NCI-H1105 treated with DMSO at 0.1 percent for 48 hours (cell line): ENCODE measurements at places on chromosomes 1 and 21.

DNA sequence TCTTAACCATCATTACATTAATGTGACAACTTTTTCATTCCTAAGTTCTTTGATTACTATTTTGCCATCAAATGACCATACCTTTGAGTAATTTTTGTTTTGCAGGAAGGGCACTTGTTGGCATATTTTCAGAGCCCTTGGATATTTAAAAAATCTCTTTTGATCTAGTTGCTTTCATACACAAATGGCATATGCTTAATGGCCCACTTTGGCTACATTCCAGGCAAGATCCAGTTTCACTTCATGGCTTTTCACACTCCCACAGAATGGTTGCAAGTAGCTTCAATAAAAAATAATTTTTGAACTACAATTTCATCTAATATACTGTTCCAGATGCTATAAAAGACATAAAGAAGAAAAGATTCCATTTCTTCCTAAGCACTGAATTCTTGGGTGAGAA, 18.1 kb downstream of the ADAM30 start:
- DNase-seq = peak; percentile 78

- no peak for DNase-seq
These were observed 7.2 kb downstream of the TUFT1 start for GRCh38 chr1:151547119-151547899.

GRCh38 chr1:84781946-84782771, 91.9 kb upstream of the SSX2IP start:
- peak; percentile 60 for DNase-seq

- DNase-seq = peak; percentile 71
These were observed 19.1 kb downstream of the NME7 start for GRCh38 chr1:169348383-169349036.

DNA sequence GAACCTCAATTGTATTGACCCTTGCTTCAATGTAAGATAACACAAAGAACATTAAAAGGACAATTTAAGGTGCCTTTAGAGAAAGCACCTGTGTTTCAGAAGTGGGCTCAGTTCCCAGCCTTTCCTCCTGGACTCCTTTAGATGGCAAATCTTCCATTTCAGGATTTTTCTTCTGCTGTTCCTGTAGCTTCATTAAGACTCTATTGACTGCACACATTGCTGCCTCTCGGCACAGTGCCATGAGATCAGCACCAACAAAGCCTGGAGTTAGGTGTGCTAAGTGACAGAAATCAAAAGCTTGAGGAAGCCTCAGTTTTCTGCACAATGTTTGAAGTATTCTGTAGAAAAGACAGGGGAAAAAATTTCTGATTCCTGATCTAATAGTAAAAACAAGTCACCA, 40.6 kb downstream of the NVL start:
- DNase-seq = no peak

DNA sequence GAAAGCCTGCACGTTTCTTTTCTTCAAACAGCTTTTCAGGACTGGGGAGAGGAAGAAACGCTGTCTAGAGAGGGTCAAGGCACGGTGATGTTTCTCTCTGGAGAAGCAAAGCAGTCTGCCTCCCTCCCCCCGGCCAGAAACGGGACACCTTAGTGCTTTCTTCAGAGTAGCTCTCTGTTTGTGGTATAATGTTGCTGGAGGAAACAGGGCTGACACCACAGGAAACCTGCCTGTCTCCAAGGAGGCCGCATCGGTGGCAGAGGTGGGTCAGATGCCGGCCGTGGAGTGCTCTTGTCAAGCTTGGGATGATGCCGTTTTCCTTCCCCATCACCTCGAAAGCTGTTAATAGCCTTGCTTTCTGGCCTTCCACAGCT, 139.4 kb downstream of the DHRS3 start:
- DNase-seq = no peak

DNA sequence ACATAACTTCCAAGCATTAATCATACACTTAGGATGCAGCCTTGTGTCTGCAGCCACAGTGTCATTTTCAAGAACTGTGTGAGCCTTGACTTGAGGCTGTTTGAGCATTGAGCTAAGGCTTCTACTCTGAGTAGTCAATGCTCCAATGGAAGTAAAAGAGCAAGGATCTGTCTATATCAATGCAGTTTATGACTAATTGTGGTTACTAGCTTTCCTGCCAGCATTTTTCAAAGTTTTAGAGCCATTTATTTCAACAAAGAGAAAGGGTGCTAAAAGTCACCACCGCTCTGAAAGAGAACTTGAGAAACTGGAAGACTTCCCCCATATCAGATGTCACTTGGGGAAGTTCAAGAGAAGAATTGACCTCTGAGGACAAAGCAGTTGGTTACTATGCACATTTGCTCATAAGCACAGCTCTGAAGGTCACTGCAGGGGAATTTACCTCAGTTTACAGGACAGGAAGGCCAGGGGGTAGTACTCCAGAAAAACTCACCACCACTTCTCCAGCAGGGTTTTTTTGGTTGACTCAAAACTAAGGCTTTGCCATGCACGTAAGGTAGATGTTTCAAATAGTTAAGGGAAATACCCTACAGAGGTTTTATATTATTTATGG, 24.5 kb upstream of the RGS1 start:
- DNase-seq = no peak

DNA sequence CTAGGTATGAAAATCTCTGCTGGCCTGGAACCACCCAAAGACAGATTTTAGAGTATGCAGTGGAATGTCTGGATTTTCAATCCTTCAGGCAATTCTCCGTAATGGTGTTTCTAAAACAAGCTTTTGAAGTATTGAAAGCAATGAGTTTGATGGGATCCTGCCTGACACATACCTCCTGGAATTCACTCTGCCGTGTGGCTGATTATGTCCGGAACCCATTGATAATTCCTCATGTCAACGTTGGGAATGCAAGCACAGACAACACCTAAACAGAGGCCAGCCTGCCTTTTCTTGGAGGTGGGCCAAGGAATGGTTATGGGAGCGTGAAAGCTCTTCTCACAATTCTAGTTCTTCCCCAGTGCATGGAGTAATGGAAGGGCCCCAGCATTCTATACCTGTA, 168.9 kb upstream of the HMCN1 start:
- DNase-seq = peak; percentile 70

- DNase-seq = no peak
These were observed 53.8 kb downstream of the PLPP3 start for GRCh38 chr1:56525489-56526041.
